Endothelial cell (in vitro differentiated cells): ENCODE measurements at places on chromosomes 2 and 18.

GRCh38 chr2:97907369-97908100, 88.2 kb downstream of the TMEM131 start:
- no peak for DNase-seq

GRCh38 chr18:13540477-13541182, 185.7 kb downstream of the FAM210A start:
- DNase-seq = no peak

DNA sequence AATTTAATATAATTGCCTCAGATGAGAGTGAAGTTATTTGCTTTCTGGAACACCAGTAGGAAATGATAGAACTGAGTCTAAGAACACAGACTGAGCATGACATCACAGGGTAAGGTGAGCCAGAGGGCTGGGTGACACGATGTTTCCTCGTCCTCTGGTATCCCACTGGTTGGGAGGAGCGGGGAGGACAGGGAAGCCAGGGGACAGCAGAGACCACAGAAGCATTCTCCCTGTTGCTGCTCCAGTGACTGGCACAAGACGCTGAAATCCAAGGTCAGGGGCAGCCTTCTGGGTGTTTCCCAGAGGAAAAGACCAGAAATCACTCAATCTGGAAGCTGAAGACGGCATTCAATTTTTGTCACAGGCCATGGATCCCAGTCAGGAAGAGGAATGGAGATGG, 363.4 kb upstream of the SOX11 start:
- DNase-seq = no peak

DNA sequence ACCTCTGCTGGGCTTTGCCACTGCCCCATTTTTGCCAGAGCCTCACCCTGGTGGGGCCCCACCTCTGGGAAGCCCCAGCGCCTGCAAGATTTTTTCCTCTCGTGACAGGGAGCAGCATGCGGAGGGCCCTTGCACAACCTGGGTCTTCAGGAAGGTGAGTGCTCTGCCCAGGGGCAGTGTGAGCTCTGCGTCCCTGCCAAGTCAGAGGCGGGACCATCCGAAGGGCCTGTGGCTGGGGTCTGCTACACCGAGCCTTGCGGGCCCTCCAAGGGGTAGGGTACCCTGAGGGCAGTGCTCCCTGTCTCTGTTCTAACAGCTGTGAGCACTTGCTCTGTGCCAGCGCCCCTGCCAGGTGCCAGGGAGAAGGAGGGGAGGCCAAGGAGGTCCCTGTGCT, 5.8 kb upstream of the ODC1 start:
- DNase-seq = no peak

- DNase-seq = peak; percentile 25
Observed at GRCh38 chr2:11744631-11745394, 1.6 kb upstream of the LPIN1 start.

DNA sequence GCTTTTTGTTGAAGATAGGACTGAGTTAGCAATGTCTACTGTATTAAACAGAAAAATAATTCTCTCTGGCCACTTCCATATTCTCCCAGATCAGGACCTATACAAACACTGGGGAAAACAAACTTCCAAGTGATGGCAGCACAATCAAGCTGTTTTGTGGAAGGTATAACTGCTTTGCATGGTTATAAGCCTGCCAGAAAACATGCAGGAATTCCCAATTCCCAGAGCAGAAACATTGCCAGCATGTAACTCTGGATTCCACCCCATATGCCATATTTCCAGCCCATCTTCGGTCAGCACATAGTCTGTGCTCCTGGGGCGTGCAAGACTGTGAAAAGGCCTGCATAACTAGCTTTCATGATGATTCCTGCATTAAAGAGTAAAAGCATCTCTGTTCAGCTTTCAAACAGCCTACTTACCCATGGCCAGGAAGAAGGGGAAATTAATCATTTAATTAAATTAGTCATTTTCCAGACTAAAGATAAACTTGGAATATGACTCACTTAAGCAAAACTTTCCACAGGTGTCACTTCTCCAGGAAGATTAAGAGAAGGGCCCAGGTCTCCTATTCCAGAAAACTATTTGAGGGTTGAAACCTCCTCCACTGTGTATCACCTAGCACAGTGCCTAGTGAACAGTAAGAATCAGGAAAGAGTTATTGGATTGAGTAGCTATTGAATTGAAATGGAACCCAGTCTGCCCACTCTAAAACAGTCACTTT, 280.5 kb downstream of the NRXN1 start:
- no peak for DNase-seq

GRCh38 chr18:48409591-48410094, 460 bp upstream of the ZBTB7C start:
- peak; percentile 25 for DNase-seq

GRCh38 chr18:32200766-32201165, 10.9 kb downstream of the MEP1B start:
- no peak for DNase-seq
